ENCODE measurements at places on chromosomes 5 and 9. TPM values are rescaled to one million over a fixed set of nuclear protein-coding genes. Genes with fewer than 3 reads are reported as not detected.

The SCAI gene
- 2.4 TPM for total RNA-seq

DNA sequence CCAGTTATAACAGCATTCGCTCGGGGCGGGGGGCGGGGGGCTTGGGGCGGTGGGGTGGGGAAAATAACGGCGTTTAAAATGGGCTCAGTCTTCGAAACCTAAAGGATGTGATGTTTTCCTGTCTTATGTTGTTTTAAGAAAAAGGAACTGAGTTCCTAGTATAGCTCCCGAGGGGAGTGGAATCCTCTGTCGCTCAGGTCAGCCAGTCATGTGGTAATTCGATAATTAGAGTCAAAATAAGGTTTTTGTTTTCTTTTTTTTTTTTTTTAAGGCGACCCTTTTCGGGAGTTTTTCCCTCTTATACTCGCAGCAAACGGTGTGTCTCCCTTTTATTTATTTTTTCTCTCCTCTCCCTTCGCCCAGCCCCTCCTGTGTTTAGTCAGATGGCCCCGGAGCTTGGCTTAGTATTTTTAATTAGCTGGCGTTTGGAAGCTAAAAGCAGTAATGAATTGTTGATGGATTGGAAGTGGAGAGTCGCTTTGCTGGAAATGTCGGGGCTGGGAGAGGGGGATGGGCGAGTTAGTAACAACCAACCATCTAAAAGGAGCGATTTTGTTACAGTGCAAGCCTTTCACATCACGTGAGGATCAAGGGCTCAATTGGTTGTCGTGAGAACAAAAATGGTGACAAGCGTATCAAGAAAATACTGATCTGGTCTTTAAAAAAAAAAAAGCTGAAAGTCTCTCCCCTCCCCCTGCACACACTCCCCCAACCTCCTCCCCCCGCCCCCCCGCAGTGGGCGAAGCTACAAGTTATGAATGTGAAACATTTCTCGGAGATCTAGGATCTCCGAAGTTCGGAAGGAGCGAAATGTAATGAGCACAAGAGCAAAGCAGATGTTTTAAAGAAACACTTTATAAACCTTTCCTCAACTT is 714 bp upstream of the ZNF608 start:
- peak; percentile 78 for DNase-seq

DNA sequence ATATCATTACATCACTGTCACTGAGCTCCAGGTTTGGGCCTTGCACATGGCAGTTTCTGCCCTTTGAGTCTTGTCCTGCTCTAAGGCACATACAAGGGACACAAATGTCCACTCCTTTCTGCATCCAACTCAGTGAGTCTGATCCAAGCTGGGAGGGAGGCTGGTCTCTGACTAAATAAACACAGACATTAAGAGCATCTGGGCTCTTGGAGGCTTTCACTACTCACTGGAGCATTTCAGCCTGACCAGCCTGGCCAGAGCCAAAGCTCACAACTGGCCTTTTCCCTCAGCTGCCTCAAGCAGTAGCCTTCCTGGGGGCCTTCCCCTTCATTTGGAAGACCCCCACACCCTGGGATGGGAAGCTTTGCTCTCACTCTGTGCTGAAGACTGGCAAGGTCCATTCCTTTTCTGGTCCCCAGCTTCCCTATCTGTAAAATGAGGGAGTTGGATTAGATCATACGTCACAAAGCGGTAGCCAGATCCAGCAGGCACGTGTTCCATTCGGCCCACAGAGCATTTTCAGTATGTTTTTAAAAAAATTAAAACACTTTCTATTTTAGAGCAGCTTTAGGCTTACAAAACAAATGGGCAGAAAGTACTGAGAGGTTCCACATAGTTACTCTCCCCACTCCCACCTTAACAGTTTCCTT is 58.6 kb upstream of the XPA start:
- DNase-seq, result no peak

DNA sequence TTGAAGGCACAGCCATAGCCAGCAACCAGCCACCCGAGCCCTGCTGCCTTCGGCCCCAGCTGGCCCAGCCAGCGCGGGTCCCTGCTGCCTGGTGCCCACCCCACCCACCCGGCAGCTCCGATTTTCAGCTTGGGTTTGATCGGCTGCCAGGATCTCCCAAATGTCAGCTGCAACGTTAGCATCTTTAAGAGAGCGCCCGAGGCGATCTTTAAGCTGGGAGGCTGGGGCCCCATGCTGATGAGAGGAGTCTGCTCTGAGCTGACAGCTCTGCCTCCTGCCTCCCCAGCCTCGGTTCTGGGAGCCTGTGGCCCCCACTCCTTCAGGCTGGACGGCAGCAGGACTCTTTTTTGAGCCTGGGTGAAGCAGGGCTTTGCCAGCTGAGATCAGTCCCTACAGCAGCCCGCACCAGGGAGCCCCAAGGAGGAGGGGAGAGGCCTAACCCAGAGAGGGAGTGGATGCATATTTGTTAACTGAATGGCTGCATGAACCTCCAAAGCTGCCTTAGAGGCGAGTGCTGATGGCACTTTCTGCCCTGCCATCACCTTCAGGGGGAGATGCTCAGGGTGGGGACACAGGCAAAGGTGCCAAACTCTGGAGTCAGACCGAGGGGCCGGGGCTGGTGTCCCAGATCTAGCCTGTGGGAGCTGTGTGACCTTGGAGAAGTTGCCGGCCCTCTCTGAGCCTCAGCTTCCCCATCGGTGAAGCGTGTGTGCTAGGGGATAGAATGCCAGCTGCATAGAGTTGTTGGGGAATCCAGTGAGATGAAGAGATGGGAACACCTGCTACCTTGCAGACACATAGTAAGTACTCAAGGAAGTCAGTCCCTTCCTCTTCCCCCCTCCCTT is 165.5 kb downstream of the C9orf50 start:
- DNase-seq, result no peak

- DNase-seq, result no peak
Measured at GRCh38 chr5:79201206-79201605, 34.7 kb upstream of the JMY start.

DNA sequence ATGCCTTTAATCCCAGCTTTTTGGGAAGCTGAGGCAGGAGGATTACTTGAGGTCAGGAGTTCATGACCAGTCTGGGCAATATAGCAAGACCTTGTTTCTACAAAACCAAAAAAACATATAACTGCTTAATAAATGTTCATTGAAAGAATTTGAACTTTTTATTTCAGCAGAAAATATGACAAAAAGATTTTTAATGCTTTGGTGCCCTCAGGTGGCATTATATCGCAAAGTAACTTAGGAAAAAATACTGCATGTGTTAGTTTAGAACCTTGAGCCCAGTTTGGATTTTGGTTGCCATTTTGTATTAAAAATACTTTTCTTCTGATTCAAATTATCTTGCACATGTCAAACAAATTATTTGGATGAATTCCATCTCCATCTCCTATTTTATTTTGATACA is 103.2 kb downstream of the GPBP1 start:
- no peak for DNase-seq

All from right lobe of liver (tissue), 6 donors.